ENCODE measurements at places on chromosomes 12 and 14. TPM values are rescaled to one million over a fixed set of nuclear protein-coding genes. Genes with fewer than 3 reads are reported as not detected.

- no peak for DNase-seq
Measured at GRCh38 chr12:54037360-54038283, 4.8 kb downstream of the HOXC5 start.

DNA sequence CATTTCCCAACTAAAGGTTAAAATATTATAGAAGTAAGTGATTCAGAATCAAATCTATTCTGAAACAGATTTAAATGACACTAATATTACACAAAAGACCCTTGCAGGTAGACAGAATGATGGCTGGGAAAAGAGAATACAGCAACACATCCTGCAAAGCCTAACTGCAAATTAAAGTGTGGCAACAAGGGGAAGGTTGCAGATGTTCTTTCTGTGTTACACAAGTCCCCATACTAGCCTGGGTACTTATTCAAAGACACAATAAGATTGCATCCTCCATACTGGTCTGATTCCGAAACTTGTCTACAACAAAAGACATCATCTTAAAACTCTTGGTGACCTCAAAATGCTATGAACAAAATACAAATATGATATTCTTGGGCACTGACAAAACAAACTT is 50.5 kb downstream of the R3HDM2 start:
- no peak for DNase-seq

GRCh38 chr12:1691123-1692007 is 495 bp downstream of the ADIPOR2 start:
- DNase-seq, result no peak

GRCh38 chr12:10186299-10186698 is 7.5 kb downstream of the TMEM52B start:
- DNase-seq, result peak; percentile 29

- no peak for DNase-seq
Measured at GRCh38 chr12:129665414-129665813, 238.4 kb downstream of the TMEM132D start.

- DNase-seq, result no peak
Measured at GRCh38 chr14:81062380-81062779, 107.0 kb downstream of the TSHR start.

- peak; percentile 86 for DNase-seq
Measured at GRCh38 chr12:49232940-49233841, 31.7 kb upstream of the TUBA1C start.

DNA sequence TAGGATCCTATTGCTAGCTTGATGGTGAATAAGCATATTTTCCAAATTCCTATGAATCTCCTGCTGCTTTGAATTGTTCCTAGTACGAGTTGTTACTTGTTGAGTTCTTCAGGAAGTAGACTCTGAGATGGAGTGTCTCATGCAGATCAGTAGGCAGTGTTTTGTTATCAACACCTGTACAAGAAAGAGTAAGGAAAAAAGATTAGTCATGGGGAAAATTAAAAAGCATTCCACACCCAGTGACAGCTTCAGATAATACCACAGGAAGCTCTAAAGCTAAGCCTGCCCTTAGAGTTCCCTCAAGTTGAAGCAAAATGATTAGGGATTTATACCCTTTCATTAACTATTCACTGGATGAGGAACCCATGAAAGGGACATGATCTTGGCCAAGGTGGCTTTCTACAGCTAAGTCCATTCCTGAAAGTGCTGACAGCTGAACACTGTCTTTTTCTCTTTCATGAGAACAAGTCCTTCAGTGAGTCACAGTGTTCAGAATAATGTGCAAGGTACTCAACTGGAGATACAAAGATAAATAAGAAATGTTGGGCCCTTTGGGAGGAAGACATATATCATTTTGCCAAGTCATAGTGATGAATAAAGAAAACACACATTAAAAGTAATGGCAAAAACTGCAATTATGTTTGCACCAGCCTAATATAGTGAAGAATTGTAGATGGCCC is 49.1 kb downstream of the CCER1 start:
- no peak for DNase-seq

GRCh38 chr12:89576572-89577220 is 50.8 kb upstream of the POC1B start:
- no peak for DNase-seq

DNA sequence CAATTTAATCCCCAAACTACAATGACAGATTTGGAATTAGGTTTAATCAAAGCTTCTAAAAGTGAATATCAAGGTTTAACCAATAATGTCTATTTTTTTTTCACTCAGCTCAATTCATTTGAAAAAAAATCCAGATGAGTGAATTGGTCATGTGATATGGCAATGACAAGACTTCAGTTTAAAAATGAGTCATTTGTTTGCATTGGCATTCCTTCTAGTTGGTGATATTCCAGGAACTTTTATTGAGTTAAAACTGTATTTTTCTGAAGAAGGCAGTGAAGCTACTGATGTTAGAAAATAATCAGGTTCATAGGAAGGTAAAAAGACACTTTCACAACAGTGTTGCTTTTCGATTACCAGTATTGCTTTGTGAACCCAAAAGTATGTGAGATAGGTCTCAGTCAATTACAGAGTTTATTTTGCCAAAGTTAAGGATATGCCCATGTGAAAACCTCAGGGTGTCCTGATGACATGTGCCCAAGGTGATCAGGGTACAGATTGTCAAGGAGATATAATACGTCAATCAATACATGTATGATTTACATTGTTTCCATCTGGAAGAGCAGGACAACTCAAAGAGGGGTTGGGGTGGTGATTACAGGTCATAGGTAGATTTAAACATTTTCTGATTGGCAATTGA is 1214.9 kb downstream of the GALC start:
- no peak for DNase-seq

DNA sequence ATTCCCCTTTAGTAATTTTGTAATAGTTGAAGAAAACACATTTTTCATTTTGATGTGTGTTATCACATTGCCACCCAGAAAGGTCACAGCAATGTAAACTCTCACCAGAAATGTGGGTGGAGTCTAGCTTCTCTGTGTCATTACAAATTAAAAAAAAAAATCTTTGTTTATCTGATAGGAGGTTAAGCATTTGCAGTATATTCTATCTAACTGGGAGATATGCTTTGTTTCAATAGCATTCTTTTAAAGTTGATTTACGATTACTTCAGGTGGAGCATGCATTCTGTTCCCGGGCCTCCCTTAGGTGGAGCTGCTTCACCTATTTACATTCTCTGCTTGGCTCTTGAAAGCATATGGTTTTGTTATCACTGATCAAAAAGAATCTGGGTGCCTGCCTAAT is 7.8 kb downstream of the ADIPOR2 start:
- no peak for DNase-seq

DNA sequence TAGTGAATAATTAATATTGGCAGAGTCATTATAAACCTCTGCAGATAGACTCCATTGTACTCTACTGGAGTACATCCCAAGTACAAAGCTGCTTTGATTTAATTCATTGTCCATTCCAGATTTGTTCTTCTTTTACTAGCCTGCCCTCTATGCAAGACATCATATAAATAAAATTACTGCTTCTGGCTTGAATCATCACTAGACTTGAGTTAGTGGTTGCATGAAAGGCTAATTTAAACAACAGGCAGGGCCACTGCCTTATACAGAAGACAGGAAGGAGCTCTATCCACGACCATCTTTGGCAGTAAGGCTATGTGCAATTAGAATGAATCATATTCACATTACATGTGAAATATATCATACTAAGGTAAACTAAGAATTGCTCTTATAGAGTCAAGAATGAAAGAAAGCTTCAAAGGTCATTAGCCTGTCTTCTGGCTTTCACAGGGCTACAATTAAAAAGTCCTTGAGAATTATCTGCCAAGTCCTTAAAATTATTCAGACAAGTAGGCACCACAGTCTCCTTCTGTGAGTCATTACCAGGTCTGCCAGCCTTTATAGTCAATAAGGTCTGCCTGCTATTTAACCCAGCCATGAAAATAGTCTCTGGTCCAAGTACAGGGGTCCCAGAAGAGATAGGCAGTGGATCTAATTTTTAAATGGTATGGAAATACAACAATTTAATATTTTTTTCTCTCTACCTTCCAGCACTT is 631.8 kb downstream of the TMTC2 start:
- no peak for DNase-seq

- DNase-seq, result peak; percentile 69
Measured at GRCh38 chr12:120468821-120469449, 613 bp downstream of the SRSF9 start.

GRCh38 chr12:75389061-75389460 is 1.8 kb upstream of the GLIPR1L2 start:
- peak; percentile 5 for DNase-seq

DNA sequence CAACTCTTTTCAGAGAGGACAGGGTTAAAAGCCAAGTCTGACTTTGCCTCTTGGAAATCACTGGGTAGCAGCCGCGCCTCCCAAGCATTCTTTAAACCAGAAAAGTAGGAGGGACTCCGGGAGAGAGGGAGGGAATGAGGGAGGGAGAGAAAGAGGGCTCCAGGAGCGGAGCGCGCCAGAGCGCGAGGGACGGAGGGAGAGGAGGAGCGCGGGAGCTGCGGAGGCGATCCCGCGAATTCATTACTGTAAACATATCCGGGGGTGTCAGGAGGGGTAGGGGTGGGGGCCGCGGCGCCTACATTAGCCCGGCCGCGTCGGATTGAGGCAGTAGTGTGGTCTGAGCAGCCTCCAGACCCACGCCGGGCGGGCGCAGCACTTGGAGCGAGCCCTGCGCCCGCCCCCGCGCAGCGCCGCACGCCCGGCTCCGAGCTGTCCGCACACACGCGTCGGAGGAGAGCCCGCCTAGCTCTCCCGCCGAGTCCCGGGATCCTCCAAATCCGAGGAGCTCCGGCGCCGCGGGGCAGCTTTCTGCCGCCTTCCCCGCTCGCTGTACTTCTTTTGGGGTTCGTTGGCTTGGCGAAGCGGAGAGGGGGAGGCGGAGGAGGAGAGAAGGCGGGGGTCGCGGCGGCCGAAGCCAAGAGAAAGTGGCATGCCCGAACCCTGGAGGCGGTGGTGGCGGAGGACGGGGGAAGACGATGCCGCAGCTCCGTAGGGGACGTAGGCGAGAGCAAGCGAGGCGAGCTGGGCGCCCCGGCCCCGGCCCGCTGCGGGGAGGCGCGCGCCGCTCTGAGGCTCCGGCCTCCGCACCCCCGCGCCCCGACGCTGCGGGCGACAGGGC is 3.3 kb downstream of the FLRT2 start:
- peak; percentile 87 for DNase-seq

DNA sequence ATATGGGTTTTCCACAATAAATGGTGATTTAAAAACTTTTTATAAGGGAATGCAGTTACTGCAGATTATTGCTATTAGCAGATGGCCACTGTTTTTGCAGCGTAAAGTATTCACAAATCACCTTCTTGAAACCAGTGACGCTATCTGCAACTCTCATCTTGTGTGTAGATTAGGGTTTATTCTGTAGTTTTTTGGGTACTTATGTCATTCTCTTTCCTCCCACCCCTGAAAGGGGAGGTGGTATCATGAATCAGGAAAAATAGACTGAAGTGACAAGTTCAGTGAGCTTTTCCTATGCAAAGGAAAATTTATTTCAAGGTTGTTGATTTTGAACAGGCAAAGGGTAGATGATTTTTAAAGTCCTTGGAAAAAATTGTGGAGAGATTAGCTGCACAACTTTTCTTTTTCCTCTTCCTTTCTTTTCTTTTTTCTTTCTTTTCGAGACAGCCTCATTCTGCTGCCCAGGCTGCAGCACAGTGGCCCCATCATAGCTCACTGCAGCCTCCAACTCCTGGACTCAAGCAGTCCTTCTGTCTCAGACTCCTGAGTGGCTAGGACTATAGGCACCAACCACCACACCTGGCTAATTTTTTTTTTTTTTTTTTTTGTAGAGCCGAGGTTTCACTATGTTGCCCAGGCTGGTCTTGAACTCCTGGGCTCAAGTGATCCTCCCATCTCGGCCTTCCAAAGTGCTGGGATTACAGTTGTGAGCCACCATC is 1.6 kb downstream of the FRS2 start:
- DNase-seq, result peak; percentile 10

- DNase-seq, result peak; percentile 77
Measured at GRCh38 chr12:29039013-29039412, 110.1 kb upstream of the FAR2 start.

DNA sequence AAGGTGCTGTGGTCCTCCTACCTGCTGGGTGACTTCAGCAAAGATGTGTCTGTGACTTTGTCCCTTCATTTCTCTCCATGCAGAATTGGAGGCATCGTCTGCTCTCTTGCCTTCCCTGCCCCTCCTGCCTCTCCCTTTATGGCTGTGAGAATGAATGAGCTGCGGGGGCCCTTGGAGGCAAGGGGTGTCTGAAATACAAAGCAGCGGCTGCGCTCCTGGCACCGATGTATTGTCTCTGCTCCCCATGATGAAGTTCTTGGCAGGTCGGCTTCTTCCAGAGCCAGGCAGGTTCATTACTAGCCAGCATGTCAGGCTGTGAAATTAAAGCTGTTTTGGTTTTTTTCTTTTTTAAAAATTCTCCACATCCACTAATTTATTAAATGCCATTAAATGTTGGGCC is 194.5 kb downstream of the TSPAN9 start:
- DNase-seq, result no peak

GRCh38 chr12:52521175-52521567 is 977 bp upstream of the KRT5 start:
- DNase-seq, result no peak

- no peak for DNase-seq
Measured at GRCh38 chr12:99847936-99848335, 136.8 kb downstream of the ANKS1B start.

DNA sequence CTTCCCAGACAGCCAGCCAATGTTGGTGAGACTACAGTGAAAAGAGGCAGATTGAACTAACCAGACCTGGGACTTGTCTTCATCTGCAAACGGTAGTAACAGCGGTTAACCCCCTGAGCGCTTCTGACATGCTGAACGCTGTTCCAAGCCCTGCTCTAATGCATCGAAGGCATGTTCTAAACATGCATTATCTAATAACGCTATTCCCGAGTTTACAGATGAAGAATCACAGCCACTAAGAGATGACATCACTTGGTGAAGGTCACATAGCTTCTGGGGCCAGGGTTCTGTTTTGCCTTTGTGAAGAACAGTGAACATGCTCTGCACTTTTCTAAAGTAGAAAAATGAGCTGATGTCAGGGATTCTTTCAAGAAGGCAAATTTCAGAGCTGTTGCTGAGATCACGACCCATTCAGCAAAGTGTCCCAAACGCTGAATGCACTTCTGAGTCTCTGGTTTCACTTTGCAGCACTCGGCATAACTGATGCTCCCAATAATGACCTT is 56.0 kb downstream of the FOS start:
- DNase-seq, result peak; percentile 35

The RPL36AL gene
- 729 TPM for polyA plus RNA-seq

The CLEC9A gene
- 0.14 TPM for polyA plus RNA-seq

The KRT72 gene
- 0.14 TPM for polyA plus RNA-seq

The SOAT2 gene
- 0.06 TPM for polyA plus RNA-seq

The RAPGEF3 gene
- polyA plus RNA-seq, result 8.3 TPM

The C12orf54 gene
- polyA plus RNA-seq, result 0.21 TPM

The ARHGEF25 gene
- polyA plus RNA-seq, result 10.4 TPM

The PTPRB gene
- 15.5 TPM for polyA plus RNA-seq

The LTBP2 gene
- polyA plus RNA-seq, result 18.2 TPM

The LRRC10 gene
- polyA plus RNA-seq, result not detected

Data from lung (tissue), 17 donors.